Epithelial cell of esophagus (primary cell): ENCODE measurements at places on chromosomes 12 and 14.

DNA sequence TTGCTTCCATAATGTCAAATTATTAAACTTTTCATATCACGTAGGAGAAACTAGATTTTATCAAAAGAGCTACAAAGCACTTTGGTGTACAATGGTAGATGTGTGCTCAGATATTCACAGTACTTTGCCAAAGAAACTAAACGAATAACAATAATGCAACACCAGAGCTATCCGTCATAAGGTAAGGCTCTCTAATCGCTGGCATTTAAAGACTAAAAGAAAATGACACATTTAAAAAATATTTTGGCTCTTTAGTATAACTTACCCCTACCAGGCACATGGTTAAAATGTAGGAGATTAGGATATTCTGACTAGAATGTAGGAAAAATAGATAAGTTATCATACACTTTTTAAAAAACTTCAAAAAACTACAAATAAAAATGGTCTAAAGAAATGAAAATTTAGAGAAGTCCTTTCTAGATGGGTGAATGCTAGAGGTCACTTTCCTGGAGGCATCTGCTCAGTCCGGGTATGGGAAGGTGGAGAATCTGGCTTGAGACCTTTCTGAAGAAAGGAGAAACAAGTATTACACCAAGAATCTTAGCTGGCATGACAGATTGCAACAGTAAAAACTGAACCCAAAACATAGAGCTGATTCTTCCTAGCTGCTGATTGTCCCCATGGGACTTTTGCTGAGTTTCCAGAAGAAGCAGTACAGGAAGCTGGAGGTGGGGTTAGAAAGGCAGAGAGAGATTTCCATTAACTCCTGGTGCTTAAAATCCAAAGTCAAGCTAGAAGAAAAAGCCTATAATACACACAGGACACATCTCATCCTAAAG, 67.9 kb downstream of the FAR2 start:
- no peak for DNase-seq

GRCh38 chr12:52631264-52631663, 12.9 kb upstream of the KRT73 start:
- DNase-seq: no peak

GRCh38 chr12:16499611-16500010, 106.4 kb downstream of the LMO3 start:
- no peak for DNase-seq

GRCh38 chr12:64456119-64456518, 4.2 kb downstream of the TBK1 start:
- DNase-seq: no peak
